A549 treated with AZD2906 at 1 μM for 4 hours (cell line): ENCODE measurements at places on chromosomes 2 and 18. TPM values are rescaled to one million over a fixed set of nuclear protein-coding genes. Genes with fewer than 3 reads are reported as not detected.

The FOXI3 gene
- total RNA-seq: 0.05 to 0.06 TPM (median 0.05 TPM) in 4 of 5 replicates, not detected in the other

The CD8B2 gene
- total RNA-seq: not detected in 5 replicates

The NEUROD1 gene
- total RNA-seq: not detected in 5 replicates

The RUFY4 gene
- 0.08 TPM in 1 of 5 replicates, not detected in the others for total RNA-seq

The ACVR1C gene
- 0.02 to 0.06 TPM (median 0.04 TPM) in 4 of 5 replicates, not detected in the other for total RNA-seq

The KLHL41 gene
- 0.14 to 0.24 TPM (median 0.19 TPM) in 5 replicates for total RNA-seq

The INHA gene
- 0.21 to 0.59 TPM (median 0.52 TPM) in 5 replicates for total RNA-seq

The EVA1A gene
- 7.8 to 10.1 TPM (median 8.6 TPM) in 5 replicates for total RNA-seq

The ACYP2 gene
- 7.8 to 8.5 TPM (median 8.0 TPM) in 5 replicates for total RNA-seq

The KIF5C gene
- 0.21 to 0.50 TPM (median 0.28 TPM) in 5 replicates for total RNA-seq

The ACMSD gene
- total RNA-seq: not detected in 5 replicates

The ATP6V1C2 gene
- total RNA-seq: 0.12 to 0.29 TPM (median 0.23 TPM) in 5 replicates

The IER3IP1 gene
- 16.3 to 33.6 TPM (median 18.2 TPM) in 5 replicates for total RNA-seq

The MPP4 gene
- total RNA-seq: 0.05 to 0.24 TPM (median 0.07 TPM) in 4 of 5 replicates, not detected in the other

The DNAJC5G gene
- not detected in 5 replicates for total RNA-seq

The DSG1 gene
- not detected in 5 replicates for total RNA-seq

The RNF152 gene
- total RNA-seq: 0.04 to 0.22 TPM (median 0.19 TPM) in 5 replicates

The DGUOK gene
- 153 to 170 TPM (median 160 TPM) in 5 replicates for total RNA-seq

The DSG2 gene
- total RNA-seq: 43.1 to 72.3 TPM (median 59.6 TPM) in 5 replicates

The TMEM198 gene
- 0.62 to 1.2 TPM (median 0.96 TPM) in 5 replicates for total RNA-seq

The TNS1 gene
- 8.7 to 17.5 TPM (median 16.5 TPM) in 5 replicates for total RNA-seq

The STAT4 gene
- 3.5 to 5.2 TPM (median 4.5 TPM) in 5 replicates for total RNA-seq

The DSG3 gene
- total RNA-seq: 0.01 to 0.02 TPM (median 0.02 TPM) in 5 replicates

The AOX1 gene
- total RNA-seq: 4.6 to 8.3 TPM (median 5.3 TPM) in 5 replicates

The UNC80 gene
- total RNA-seq: not detected in 5 replicates

The CHRNA1 gene
- total RNA-seq: not detected in 5 replicates

The CHRNG gene
- total RNA-seq: not detected in 5 replicates

The CRYBA2 gene
- 0.10 to 0.25 TPM in 2 of 5 replicates, not detected in the others for total RNA-seq

The MROH2A gene
- total RNA-seq: 0.11 to 0.23 TPM (median 0.18 TPM) in 4 of 5 replicates, not detected in the other

The UGT1A4 gene
- 0.06 to 0.11 TPM (median 0.06 TPM) in 3 of 5 replicates, not detected in the others for total RNA-seq

The SH2D6 gene
- total RNA-seq: 0.60 to 0.96 TPM (median 0.80 TPM) in 5 replicates

The CLEC4F gene
- total RNA-seq: not detected in 5 replicates

The PLGLB1 gene
- total RNA-seq: 0.20 to 0.66 TPM (median 0.38 TPM) in 5 replicates

The ADRA2B gene
- 0.14 to 0.18 TPM (median 0.14 TPM) in 5 replicates for total RNA-seq

The FAP gene
- total RNA-seq: 0.08 to 0.11 TPM (median 0.09 TPM) in 3 of 5 replicates, not detected in the others

The CSRNP3 gene
- not detected in 5 replicates for total RNA-seq

The AMER3 gene
- total RNA-seq: not detected in 5 replicates

The TOGARAM2 gene
- 0.05 to 0.52 TPM (median 0.20 TPM) in 5 replicates for total RNA-seq

The PROM2 gene
- 0.02 to 0.34 TPM (median 0.08 TPM) in 3 of 5 replicates, not detected in the others for total RNA-seq

The ARHGAP15 gene
- total RNA-seq: not detected in 5 replicates

The VWC2L gene
- not detected in 5 replicates for total RNA-seq
